ENCODE measurements at places on chromosomes 7 and 10.
A peak's percentile ranks its signal among the peaks of the same experiment; 100 is the strongest.

DNA sequence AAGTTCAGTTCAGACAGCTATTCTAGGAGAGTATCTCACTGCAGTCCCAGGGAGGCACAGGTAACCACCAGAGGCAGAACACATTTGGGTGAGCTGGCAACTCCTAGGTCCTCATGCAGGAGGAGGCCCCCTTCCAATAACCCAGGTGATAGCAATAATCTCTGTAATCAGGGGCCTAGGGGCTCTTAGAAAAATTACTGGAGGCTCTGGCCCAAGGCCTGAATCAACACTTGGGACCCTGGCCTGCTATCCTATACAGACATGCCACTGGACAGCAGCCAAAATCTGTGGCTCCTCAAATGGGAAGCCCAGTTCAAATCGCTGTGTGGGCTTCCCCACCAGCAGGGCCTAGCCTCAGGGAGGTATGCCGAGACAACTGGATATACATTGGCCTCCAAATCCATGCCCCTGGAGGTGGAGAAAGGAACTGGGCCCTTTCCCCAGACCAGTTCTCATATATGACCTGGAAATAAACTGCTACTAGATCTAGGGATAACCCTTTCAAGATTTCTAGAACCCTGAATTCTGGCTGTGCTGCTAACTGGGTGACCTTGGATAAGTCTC is 1.6 kb downstream of the AVPI1 start:
- no peak for DNase-seq

DNA sequence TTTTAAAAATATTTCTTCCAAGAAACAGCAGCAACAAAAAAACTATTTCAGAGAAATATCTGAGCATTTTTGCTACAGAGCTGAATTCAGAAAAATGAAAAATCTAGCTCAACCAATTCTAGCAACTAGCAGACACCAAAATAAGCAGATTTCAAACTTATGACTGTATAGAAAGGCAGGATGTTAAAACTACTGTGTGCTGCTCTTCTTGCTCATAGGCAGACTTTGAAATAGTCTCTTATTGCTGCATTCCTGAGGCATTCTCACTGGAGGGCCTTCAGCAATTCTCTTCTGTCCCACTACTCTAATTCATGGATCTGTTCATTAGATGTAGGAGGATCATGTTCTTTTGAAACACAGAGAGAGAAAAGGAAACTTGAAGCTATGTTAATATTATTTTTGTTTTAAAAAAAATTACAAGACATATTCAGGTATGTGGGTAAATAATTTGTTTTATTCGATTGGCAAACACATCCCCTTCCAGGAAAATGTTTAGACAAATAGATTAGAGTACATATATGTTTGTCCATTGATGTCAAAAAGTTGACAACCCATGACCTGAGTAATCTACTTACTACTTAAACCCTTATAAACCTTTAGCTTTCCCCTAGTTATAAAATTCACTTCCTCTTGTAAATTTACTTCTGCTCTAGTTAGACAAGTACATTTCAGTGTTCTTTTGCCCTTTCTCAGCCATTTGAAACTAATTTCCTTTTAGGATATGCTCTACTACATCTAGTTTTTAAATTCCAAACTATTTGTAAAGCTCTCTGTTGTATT is 428.2 kb upstream of the POT1 start:
- DNase-seq: no peak

- DNase-seq: peak; percentile 26
Observed at GRCh38 chr7:101486433-101487104, 123.9 kb downstream of the COL26A1 start.

DNA sequence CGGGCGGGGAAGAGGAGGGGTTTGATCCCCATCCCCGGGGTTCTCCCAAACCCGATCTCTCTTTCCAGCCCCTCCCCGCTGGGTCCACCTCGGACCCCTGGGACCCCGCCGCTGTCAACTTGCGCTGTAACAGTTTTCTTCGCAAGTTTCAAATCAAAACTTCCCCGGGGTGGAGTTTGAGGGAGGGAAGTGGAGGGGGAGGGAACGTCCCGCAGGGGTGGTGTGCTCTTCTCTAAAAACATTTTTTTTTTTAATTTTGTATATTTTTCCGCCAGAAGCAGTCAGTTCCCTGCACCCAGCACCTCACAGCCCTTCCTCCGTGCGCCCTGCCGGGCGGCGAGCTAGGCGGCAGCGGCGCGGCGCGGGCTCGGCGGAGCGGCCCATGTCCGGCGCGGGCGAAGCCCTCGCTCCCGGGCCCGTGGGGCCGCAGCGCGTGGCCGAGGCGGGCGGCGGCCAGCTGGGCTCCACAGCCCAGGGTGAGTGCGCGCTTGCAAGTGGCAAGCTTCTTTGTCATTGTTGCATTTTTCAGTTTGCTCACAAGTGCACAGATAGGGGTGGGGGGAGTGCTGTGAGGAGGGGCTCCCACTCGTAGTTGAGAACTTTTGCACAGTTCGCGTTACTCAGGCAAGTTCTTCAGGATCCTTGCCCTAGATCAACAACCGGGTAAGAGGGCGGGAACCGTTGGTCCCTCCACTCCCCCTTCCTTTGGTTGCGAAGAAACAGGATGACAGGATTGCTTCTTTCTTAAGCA is 933 bp downstream of the MDFIC start:
- no peak for DNase-seq

GRCh38 chr7:921071-921461 is 33.4 kb downstream of the ADAP1 start:
- no peak for DNase-seq

- no peak for DNase-seq
Observed at GRCh38 chr7:3176112-3177000, 124.7 kb upstream of the SDK1 start.

DNA sequence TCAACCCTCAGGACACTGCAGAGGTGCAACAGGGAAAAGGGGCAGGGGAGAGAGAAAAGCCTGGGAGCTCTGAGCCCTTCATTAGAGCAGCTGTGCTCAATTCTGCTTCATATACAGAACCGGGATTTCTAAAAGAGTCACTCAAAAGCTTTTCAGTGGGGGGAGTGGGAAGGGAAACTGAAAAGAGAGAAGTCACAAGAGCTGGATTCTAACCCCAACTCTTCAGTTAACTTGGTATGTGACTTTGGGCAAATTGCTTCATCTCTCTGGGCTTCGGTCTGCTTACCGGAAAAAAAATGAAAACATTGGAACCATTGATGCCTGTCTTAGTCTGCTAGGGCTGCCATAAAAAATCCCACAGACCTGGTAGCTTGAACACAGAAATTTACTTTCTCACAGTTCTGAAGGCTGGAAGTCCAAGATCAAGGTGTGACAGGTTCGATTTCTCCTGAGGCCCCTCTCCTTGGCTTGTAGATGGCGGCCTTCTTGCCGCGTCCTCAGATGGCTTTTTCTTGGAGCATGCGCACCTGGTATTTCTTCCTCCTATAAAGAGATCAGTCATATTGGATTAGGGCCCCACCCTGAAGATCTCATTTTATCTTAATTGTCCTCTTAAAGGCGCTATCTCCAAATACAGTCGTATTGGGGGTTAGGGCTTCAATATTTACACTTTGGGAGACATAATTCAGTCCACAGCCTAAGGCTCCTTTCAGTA is 118.3 kb upstream of the KMT2E start:
- no peak for DNase-seq

DNA sequence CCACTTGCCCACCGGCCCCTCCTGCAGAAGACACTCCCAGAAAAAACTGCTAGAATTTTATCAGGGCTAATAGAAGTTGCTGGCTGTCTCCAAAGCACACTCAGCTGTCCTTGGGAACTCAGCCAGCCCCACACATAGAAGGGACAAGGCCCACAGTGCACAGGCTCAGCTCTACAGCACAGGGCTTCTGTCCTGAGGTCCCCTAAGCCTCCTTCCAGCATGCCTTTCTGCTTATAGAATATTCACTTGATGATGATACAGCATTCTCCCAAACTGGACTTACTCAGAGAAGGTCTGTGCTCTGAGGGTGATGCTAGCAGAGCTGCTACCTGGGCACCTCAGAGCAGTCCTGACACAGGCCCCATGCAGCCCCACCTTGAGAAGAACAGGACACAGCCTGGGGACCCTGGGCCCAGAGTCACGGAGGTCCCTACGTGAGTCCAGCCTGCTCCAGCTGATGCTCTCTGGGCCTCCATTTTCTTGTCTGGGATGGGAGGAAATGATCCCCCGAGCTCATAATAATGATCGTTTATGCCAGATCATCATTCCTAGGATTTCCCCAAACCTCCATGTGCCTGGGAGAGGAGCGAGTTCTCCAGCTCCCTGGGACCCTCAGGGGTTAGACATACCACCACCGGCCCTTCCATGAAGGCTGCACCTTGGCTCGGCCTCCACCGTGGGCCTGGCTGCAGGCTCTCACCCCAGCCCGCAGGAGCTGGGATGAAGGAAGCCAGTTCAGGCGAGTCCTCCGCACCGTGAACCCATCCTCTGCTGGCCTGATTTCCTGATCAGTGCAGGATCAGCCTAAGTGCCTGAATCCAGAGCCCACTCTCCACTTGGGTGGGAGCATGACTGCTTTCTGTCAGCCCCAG is 145.6 kb downstream of the ZNF248 start:
- DNase-seq: no peak

- peak; percentile 96 for DNase-seq
Observed at GRCh38 chr7:126937171-126937570, 315.6 kb downstream of the GRM8 start.

DNA sequence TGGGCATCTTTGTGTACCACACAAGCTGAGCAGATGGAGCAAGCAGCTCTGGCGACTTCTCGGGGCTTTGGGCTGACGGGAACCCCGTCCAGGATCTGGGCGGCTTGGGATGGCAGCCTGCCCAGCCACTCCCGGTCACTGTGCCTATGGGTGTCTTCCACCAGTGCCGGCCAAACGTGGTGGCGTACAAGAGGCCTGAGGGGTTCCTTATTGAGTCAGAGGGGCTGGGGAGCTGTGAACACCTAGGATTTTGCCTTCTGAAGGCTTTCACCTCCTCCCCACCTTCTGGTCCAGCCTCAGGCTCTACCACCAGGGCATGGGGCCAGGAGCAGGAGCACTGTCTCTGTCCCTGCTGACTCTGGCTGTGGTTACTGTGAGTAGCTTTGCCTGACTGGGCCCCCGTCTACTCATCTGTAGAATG is 71.8 kb upstream of the PPIF start:
- no peak for DNase-seq

GRCh38 chr7:43456200-43456599 is 126.7 kb upstream of the STK17A start:
- no peak for DNase-seq

- DNase-seq: peak; percentile 13
Observed at GRCh38 chr7:75772081-75773077, at the start of gene CCL26. Gene CCL26 (minus strand): TSS chr7:75772211. CDS start chr7:75772176, 35 bp downstream.

DNA sequence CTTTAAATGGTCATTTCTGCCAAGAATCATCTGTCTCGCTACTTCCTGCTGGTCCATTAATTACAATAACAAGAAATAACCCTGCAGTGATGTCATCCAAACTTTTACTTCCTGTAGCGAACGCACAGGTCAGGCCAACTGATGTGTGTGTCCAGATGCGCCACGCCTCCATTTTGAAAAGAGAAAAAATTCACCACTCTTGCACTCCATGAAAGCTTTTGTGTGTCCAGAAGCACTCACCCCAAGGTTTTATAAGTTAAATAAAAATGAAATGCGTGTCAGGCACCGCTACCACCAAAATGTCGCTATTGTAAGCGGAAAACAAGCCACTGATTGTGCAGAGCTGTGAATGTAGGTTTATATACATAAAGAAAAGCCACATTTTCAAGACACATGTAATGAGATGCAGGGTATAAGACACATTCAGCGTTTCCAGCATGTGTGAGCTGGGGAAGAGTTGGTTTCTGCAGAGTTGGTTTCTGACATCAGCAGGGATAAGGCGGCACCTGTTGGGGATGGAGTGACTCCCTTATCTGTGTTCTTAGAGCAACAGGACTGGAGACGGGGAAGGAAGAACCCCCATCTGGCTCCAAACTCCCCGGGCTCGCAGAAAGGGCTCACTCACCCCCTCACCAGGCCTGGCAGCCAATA is 83.3 kb downstream of the CTBP2 start:
- no peak for DNase-seq

- DNase-seq: no peak
Observed at GRCh38 chr7:105164751-105165150, 150.7 kb downstream of the KMT2E start.

DNA sequence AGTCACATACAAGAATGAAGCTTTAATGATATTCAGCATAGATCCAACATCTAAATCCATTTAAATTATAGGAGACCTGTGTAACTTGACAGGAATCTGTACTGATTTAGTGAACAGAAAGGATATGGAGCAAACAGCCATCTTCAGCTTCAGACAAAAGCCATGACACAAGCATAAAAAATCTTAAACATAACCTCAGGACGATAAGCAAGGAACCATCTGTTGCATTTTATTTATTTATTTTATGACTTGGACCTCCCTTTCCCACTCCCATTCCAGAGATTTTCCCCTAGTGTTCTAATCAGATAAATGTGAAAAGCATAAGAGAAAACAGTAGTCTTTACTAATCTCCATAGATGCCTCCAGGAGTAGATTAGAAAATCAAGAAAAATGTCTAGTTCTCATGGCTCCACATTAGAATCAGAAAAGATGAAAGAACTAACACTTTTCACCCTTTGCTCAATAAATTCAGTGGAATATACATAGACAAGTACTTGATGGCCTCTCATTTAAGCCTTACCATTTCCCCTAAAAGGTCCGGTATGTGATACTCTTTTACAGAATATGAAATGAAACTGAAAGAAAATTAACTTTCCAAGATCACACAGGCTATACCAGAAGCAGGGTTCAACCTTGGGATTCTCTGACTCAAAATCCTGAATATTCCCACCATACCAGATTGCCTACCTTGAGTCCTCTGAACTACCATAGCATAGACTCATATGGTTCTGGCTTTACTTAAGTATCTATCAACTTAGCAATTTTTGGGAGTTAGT is 15.2 kb downstream of the CACNA2D1 start:
- no peak for DNase-seq

- no peak for DNase-seq
Observed at GRCh38 chr7:81221527-81222217, 302.8 kb upstream of the SEMA3C start.

GRCh38 chr10:66811211-66811610 is 114.6 kb upstream of the LRRTM3 start:
- DNase-seq: no peak

DNA sequence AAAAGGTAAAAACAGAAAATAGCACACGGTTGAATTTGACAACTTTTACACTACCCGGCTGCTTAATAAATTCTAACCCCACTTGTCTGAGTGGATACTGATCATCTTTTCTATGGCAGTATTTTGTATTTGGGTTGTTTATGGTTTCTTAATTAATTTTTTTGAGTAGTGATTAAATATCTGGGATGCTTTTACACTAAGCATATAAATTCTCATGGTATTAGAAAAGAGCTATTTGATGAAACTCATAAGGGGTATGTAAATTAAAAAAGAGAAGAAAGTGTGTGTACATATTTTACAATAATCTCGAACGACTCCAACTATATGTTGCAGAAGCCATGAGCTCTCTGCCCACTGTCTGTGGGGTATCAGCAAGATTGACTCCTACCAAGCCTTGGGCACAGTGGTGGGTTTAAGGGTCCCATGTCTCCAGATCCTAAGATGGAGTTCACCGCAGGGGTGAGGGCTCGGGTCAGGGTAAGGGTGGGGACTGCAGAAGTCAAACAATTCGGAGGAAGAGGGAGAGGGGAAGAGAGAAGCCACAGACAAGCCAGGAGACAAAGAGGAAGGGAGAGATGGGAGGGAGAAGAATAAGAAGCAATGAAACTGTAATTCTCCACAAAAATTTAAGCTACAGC is 7.6 kb upstream of the HOXA13 start:
- DNase-seq: no peak

GRCh38 chr7:49643321-49643720 is 130.1 kb upstream of the VWC2 start:
- no peak for DNase-seq

Data from kidney glomerular epithelial cell (primary cell).